ENCODE measurements at places on chromosomes 2 and 18. TPM values are rescaled to one million over a fixed set of nuclear protein-coding genes. Genes with fewer than 3 reads are reported as not detected.

Gene ALK
- not detected for total RNA-seq

Gene DSC3
- total RNA-seq = not detected

Gene KCNK3
- total RNA-seq = not detected

Gene NCOA1
- 9.1 TPM for total RNA-seq

Gene UGT1A3
- 67.1 TPM for total RNA-seq

Gene ACSL3
- total RNA-seq = 300 TPM

GRCh38 chr2:152097801-152098495 lies 896 bp downstream of the CACNB4 start:
- H3K4me3 ChIP-seq = peak overlapping the region; percentile 66
- no peaks in the 10 kb centered on the region for H3K36me3 ChIP-seq
- DNase-seq = peak; percentile 12
- H3K27me3 ChIP-seq = peaks cover 70% of the 10 kb centered on the region

DNA sequence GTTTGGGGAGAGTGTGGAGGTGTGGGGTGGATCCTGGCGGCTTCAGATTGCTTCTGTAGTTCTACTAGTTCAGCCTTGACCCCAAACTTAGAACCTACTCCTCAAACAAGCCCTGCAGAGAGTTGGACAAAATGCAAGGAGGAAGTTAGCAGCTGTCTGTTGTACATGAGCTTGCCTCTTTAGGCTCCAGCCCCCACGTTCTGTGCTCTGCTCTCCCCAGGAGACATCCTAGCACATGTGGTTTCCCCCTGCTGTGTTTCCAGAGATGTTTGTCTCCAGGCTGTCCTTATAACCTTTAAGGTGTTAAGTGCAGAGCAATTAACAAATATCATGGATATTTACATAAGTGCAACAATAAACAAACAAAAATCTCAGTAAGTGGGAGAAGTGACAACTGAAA lies 111.1 kb downstream of the ACOXL start:
- H3K4me3 ChIP-seq = no peak overlapping the region
- no peak for DNase-seq
- H3K27me3 ChIP-seq = no peaks in the 10 kb centered on the region
- H3K4me1 ChIP-seq = no peaks in the 10 kb centered on the region
- no peaks in the 10 kb centered on the region for H3K36me3 ChIP-seq

DNA sequence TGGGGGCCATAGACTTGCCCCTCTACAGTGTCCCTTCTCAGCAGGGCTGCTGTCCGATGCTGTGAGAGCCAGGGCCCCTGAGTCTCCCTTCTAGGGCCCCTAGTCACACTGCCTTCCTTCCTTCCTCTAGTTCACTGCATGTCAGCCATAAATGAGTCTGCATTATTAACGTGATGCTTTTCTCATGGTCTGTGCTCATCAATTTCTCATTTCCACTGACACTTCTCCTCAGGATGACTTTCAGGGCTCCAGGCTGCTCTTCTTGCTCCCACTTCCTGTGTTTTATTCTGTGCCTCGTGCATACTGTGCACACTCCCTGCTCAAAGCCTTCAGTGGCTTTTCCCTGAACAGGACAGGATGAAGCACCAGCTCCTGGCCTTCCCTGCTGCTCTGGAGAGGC lies 146.5 kb downstream of the FAM210A start:
- no peaks in the 10 kb centered on the region for H3K36me3 ChIP-seq
- no peak for DNase-seq
- no peaks in the 10 kb centered on the region for H3K4me1 ChIP-seq
- no peak overlapping the region for H3K4me3 ChIP-seq
- H3K27me3 ChIP-seq = peaks cover 55% of the 10 kb centered on the region

GRCh38 chr2:138421971-138422335 lies 79.6 kb upstream of the SPOPL start:
- no peaks in the 10 kb centered on the region for H3K27me3 ChIP-seq
- H3K27ac ChIP-seq = peak overlapping the region; percentile 73
- peaks cover 10% of the 10 kb centered on the region for H3K4me1 ChIP-seq
- no peaks in the 10 kb centered on the region for H3K36me3 ChIP-seq
- peak; percentile 80 for DNase-seq
- no peak overlapping the region for H3K4me3 ChIP-seq

- no peaks in the 10 kb centered on the region for H3K27me3 ChIP-seq
- H3K4me1 ChIP-seq = no peaks in the 10 kb centered on the region
- no peak overlapping the region for H3K4me3 ChIP-seq
- DNase-seq = no peak
These were observed 139.3 kb downstream of the PLCL1 start for GRCh38 chr2:197943731-197944130.

GRCh38 chr2:12979066-12979465 lies 262.3 kb downstream of the TRIB2 start:
- H3K27ac ChIP-seq = no peak overlapping the region
- no peak overlapping the region for H3K4me3 ChIP-seq
- no peaks in the 10 kb centered on the region for H3K27me3 ChIP-seq
- H3K36me3 ChIP-seq = no peaks in the 10 kb centered on the region
- no peak for DNase-seq
- no peaks in the 10 kb centered on the region for H3K4me1 ChIP-seq

GRCh38 chr2:11967946-11968465 lies 221.6 kb downstream of the LPIN1 start:
- H3K4me3 ChIP-seq = no peak overlapping the region
- H3K27ac ChIP-seq = no peak overlapping the region
- DNase-seq = no peak
- H3K27me3 ChIP-seq = no peaks in the 10 kb centered on the region

DNA sequence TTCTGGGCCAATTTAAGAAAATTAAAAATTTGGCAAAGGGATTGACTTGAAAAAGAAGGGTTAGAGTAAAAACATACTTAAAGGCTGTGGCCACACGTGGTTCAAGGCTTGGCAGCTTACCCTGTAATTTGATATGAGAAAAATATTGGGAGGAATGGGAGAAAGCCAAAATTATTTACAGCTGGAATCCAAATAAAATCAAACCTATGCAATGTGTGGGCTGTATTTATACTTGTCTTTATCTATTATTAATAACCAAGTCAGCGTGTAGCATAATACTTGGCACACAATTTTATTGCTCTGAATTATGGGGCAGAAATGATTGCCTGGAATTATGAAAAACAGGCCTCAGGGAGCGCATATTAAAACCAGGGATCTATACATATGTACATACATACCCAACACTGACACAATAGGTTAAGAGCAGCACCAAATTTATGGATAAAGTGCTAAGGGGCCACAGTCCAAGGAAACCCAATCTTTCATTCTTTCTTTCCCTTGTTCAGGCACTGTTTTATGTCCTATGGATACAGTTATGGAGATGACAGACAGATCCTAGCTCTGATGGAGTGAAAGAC lies 35.6 kb downstream of the FAM124B start:
- peaks cover 2% of the 10 kb centered on the region for H3K4me1 ChIP-seq
- no peak overlapping the region for H3K4me3 ChIP-seq
- DNase-seq = no peak
- no peaks in the 10 kb centered on the region for H3K27me3 ChIP-seq
- H3K27ac ChIP-seq = no peak overlapping the region

- no peaks in the 10 kb centered on the region for H3K4me1 ChIP-seq
- no peak overlapping the region for H3K4me3 ChIP-seq
- no peaks in the 10 kb centered on the region for H3K36me3 ChIP-seq
- H3K27me3 ChIP-seq = no peaks in the 10 kb centered on the region
- no peak overlapping the region for H3K27ac ChIP-seq
These were observed 713.1 kb downstream of the CBLN2 start for GRCh38 chr18:71831039-71831438.

GRCh38 chr2:197042739-197043196 lies 116.3 kb upstream of the PGAP1 start:
- no peaks in the 10 kb centered on the region for H3K27me3 ChIP-seq
- no peak overlapping the region for H3K4me3 ChIP-seq
- H3K4me1 ChIP-seq = no peaks in the 10 kb centered on the region
- no peak overlapping the region for H3K27ac ChIP-seq
